Ecto neural progenitor cell (in vitro differentiated cells): ENCODE measurements at places on chromosomes 1 and 21.

DNA sequence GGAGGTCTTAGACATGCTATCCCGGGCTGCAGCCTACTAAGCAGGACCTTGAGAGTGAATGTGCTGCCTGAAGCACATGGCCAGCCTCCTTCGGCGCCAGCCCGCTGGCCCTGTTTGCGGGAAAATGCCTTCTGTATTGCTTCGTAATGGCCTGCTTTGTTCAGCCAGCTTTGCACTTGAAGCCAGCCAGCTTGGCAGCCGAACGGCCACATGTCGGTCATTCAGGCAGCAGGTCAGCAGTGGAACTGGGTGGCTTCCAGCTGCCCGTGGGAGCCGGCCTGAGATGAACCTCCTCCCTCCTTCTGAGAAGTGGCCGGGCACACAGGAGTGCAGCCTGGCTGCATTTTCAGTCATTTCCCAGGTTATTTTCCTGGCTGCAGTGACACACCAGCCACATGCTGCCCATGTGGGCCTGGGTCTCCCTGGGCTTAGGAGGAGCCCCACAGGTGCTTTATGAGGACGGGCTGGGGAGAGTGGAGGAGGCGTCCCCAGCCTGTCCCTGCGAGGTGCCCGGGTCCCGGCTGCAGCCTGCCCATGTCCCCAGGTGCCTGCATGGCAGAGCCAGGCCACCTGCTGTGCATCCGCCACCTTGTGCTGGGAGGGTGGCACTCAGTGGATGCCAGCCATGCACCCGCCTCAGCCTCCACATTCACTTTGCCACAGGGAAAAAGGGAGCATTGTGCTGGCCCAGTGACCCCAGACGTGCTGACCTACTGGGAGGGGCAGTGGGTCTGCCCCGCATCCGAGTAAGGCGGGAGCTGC, 103.5 kb downstream of the SIK1 start:
- no peak for DNase-seq

GRCh38 chr1:66349242-66349641, 184.7 kb upstream of the SGIP1 start:
- no peak for DNase-seq

GRCh38 chr1:176517484-176517883, 54.5 kb downstream of the PAPPA2 start:
- no peak for DNase-seq

DNA sequence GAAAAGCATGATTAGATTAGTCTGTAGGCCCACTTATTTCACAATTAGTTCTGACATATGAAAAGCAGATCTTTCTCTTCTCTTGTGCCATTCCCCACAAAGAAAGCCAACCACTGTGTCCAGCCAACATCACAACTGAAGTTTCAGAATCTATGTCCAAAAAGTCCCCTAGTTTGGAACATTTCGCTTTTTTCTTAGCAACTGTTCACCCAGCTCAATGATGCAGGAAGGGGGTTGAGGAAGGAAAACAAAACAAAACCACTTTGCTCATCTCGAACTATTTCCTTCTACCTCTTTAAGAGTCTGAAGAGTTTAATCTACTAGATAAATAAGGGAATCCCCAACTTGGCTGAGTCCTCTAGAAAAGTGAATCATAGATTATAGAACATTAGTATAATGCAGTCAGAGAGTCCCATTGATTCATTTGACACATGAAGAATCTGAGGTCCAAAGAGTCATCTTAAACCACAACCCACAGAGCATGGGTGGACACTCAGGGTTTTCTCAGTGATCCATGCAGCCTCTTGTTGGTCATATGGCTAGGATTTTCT, 159.3 kb upstream of the SGIP1 start:
- DNase-seq, result no peak

DNA sequence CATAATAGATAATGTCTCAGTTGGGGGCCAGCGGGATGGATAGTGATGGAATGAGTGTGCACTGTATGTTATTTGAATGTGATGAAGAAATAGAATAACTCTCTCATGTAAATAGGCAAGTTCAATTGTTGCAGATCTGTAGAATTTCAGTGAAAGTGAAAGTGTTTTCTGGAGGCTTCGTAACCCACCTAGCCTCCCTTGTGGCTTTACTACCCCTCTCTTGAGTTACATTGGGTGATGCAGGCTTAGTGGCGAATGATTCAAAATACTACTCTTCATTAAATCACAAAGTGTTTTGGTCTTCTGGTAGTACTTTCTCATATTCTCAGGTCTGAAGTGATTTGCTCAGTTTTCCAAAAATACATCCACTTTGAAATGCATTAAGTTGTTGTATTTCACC, 411.9 kb downstream of the ZP4 start:
- no peak for DNase-seq

GRCh38 chr1:173149887-173150286, 57.2 kb downstream of the TNFSF4 start:
- no peak for DNase-seq

GRCh38 chr1:60895701-60896100, 186.7 kb upstream of the NFIA start:
- DNase-seq, result no peak

DNA sequence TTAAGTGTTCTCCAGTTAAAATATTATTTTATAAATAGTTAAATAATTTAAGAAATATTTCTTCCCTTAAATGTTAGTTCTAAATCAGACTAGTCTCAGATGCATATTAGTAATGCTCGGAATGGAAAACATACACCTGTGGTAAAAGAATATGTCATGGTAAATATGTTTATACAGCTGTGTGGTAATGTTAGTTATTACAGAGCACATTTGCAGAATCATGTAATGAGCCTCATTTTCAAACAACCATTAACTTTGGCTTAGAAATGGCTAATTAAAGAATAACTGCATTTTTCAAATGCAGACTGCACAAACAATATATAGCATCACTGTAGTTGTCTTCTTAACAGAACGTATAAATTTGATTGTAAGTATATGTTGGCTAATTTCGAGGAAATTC, 90.3 kb downstream of the DISP1 start:
- no peak for DNase-seq

DNA sequence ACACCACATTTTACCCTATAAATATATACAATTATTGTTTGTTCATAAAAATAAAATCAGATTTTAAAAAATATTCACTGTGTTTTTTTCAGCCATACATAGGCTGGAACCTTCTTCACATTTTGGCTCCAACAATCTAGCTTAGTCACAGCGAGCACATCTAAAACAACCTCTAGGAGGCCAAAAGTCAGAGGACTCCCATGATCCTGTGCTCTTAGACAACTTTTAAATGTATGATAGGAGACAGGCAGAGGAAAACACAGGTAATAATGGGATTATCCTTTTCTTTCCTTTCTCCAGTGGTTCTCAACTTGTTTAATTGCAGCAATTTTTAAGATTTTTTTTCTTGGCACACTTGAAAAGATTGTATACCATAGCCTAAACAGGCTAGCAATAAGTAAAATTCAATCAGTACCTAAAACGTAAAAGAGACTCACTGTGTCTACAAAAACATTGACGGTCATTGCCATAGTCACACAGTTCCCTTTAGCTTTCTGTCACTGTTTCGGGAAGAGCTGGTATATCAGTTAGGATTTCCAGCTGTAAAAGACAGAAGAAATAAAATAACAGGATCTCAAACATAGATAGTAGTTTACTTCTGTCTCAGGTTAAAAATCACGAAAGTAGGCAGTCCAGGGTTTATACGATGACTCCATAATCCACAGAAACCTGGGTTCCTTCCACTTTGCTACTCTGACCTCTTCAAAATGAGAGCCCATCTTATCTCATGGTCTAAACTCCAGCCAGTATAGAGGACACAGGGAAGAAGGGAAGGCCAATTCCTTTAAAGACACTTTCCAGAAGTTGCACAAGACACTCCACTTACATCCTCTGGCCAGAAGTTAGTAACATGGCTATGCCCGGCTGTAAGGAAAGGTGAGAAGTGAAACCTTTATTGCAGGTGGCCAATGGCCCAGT, 39.2 kb upstream of the CR1L start:
- DNase-seq, result no peak
